ENCODE measurements at places on chromosomes 1 and 21.
A peak's percentile ranks its signal among the peaks of the same experiment; 100 is the strongest.

DNA sequence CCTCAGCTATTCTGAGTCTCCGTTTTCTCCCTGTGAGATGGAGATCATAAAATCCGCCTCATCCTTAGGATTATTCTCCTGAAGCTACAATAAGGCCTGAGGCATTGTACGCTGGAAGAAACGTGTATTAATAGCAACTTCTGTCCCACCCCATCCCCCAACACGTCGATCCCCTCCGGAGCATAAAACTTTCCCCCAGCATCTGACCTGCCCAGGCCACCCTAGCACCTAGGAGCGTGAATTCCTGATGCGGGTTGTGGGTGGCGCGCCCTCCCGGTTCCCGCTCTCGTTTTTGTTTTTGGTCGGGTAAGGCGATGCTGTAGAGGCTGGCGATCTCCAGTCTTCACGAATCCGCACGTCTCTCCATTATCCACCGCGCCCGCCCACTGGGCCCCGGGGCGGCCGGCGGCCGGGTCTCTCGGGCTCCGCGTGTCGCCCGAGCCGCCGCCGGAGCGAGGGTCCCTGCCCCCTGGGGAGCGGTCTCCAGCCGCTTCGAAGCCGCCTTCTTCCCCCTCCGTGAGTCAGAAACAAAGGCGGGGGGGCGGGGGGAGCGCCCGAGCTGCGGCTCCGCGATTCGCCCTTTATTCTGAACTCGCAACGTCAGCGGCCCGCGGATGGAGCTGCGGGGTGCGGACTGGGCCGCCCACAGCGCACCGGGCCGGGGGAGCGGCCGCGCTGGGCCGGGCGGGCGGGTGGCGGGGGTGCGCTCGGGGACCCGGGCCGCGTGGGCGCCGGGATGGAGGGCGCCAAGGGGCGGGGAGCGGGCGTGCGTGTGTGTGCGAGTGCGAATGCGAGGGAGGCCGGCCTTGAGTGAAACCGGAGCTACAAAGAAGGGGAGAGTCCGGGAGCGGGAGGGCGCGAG, at the start of gene PLEKHO1:
Gene PLEKHO1, plus strand, starts transcription at position 646 of the 862 bp plus-strand sequence. CDS start 342 bp downstream, outside the sequence.
- DNase-seq, result peak; percentile 62

- DNase-seq, result peak; percentile 47
These were observed 351.0 kb upstream of the B3GALT2 start for GRCh38 chr1:193537266-193538002.

DNA sequence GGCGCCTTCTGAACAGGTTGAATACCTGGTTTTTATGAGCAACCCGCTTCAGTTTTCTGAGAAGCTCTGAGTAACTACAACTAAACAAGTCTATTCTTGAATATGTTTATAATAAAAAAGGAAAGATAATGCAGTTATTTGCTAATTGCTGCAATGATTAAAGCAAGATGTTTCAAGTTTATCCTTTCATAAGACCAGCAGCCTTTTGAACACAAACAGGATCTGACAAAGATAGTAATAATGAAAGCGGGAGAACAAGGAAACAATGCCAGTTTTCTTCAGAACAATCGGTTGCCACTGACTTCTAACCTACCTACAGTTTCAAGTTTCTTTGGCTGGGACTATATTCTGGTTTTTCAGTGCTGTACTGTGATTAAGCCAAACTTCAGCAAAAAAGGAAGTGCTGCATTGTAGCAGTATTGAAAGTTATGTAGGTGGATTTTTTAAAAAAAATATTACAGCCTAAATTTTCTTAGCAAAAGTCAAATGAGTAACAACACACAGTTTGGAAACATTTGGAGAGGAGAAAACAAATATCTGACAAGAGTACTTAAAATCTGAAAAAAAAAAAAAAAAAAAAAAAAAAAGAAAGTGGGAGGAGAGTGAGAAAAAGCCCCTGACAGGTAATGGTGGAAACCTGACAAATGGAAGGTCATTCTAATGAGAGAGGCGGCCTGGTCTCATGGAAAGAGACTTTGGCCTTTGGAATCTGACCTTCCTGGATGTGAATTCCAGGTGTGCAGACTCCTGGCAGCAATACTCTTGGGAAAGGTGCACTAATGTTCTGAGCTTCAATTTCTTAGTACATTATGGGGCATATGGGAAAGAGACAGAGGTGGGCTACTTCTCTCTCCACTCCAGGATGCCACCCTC, 11.4 kb downstream of the KCNJ15 start:
- no peak for DNase-seq

DNA sequence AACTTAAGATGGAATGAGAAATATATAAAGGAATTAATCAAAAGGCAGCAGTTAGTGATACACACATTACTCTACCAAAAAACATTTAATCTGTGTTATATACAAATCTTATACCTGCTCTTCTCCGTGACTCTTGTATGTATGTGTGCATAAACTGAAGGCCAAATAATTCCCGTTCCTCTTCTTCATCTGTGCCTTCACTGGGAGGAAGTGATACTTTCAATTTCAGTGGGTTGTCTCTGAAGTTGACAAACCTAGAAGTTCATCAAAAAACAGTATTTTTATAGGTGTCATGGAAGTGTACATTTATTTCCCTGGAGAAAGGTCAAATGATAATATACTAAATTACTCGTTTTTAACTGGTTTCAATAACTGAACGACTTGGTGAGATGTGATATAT, 19.3 kb downstream of the TRMT13 start:
- DNase-seq, result no peak

DNA sequence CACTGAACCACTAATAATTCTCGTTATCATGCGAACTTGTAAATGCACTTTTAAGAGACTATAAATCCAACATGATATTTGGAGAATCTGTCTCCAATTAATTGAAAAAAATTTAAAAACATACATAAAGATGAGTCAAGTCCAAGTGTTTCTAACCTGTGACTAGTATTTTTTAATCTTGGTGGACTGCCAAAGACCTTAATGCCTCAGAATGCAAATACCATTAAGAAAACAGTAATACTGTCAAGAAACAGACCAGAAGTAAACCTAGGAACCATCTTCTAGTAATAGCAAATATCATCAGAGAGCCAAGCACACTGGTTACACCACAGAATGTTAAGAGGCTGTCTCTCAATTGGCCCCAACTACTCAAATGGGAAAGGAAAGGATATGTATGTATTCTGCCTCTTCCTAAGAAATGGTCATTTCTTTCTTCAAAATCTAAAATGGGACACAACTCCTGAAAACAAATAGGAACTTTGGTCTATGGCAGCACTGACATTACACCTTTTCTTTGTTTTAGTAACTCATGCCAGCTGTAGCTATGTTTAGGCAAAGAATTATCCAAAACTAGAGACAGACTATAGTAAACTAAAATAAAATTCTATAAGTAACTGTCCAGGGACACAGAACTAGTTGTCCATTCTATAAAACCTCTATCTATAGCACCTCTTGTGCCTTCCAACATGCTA, 15.8 kb downstream of the SCYL3 start:
- DNase-seq, result no peak

DNA sequence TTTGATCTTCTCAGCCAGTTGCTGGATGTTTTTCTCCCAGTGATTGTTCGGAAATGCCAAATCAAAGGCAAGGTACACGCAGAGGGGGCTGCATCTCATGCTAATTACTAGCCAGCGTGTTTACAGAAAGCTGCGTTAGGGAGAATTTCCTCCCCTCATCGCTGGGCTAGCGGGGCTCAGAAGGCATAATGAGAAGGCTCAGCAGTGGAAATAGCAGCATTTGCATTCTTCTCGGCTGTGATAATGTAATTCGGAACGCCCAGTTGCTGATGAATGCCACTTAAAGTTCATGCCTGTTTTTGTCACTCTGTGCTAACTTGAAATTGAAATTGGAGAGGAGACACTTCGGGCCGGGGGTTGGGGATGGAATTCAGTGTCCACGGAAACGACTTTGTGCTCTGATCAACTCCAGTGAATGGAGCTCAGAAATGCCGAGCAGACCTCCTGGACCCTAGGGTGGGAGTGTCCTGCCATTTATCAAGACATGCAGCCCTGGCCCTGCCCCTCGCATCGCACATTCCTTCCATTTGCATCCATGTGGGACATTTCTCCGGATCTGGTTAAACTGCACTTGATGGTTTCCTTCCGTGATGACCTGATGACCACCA, 313.4 kb upstream of the C1orf174 start:
- no peak for DNase-seq

DNA sequence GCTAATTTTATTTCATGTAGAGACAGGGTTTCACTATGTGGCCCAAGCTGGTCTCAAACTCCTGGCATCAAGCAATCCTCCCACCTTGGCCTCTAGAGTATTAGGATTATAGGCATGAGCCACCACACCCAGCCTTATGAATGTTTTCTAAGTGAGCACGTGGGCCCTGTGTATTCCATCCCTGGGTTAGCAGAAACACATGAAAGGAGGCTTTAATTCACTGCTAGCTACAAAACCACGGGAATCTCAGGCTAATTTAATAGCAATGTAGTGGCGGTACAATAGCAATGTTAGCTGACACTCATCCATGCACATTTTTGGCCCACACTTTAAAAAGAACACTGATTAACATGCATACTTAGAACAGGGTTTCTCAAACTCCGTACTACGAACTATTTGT, 32.0 kb downstream of the VTCN1 start:
- DNase-seq, result no peak

GRCh38 chr1:61404597-61405376, 320.2 kb downstream of the TM2D1 start:
- no peak for DNase-seq

DNA sequence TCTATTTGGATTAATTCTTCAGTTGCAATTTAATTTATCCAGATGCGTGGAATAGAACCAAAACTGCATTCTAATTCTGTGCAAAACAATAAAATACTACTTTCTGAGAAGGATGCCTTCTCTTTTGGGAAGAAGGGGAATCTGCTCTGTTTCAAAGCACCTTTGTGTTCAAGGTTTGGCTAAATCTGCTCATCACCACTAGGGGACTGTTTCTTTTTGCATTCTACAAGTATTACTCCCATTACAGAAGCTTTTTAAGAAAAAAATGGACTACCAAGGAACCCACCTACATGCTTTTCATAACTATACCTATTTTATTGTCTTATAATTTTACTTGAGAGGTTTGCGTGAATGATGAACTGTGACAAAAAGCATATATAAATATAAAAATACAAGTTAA, 18.2 kb downstream of the MRPS6 start:
- no peak for DNase-seq

DNA sequence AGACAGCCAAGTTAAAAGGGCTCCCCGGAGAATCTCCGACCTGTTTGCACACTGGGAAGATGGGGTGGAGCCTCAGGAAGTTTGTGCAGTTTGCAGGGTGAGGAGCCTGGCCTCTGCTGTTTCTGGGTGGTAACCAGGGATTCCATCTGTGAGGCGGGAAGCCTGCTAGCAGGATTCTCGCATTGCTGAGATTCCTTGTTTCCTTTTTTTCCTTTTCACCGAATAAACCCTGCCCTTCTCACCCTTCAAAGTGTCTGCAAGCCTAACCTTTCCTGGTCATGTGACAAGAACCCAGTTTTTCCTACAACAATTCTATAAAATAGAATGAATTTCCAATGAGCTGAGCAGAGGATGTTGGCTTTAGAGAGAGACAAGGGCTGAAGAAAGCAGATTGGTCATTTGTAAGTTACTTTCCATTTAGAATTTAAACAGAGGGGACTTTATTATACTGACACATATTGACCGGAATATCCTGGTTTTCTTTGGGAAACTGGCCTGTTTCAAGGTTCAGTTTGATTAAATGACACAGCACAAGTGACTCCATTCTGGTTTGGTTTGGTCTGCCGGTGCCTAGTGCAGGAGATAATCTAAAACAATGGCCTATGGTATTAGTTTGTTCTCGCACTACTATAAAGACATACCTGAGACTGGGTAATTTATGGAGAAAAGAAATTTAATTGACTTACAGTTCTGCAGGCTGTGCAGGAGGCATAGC, 48.7 kb upstream of the DNAH14 start:
- no peak for DNase-seq

DNA sequence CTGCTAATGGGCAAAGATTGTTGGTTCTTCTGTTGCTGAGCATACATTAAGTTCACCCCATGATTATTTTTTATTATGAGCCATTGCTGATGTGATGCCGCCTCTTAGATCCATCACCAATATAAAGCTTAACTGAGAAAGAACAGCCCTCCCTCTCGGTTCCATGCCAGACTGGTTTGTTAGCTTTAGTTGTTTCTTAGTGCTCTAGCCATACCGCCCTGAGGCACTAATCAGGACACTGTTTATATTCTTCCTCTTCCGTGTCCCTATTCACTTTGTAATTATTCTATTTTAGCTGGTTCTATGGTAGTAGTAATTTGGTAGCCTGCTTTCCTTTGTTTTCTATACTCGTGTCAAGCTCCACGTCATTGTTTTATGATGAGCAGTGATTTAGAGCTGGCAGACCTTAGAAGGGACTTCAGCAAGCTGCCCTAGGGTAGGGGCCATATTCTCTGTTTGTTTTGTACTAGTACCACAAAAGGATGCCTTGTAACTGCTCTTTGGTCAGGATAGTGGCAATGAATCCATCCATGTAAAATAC, 27.3 kb upstream of the PDPN start:
- DNase-seq, result no peak

DNA sequence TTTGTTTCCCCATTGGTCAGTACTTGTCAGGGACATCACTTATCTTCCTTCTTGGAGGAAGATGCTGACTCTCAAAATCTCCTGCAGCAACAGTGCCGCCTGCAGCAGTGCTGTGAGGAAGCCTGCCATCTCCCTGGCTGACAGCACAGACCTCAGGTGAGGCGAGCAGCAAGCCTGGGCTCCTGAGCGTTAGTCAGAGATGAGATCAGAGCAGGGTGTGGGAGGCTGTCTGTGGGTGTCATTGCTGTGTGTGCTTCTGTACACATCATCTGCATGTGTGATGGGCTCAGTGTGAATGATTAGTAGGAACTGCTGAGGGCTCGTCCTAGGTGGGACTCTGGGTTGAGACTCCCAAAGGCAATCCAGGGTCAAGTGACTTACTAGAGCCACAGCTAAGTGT, 6.1 kb downstream of the STRIP1 start:
- no peak for DNase-seq

GRCh38 chr1:207851696-207852095, 59.2 kb downstream of the CD34 start:
- no peak for DNase-seq

- DNase-seq, result no peak
These were observed 77.0 kb downstream of the ATF6 start for GRCh38 chr1:161843156-161843555.

- no peak for DNase-seq
These were observed 5.3 kb upstream of the NAXE start for GRCh38 chr1:156586323-156586722.

GRCh38 chr1:60145771-60146170, 72.2 kb upstream of the C1orf87 start:
- DNase-seq, result no peak

- DNase-seq, result no peak
These were observed 9.6 kb downstream of the ZBTB18 start for GRCh38 chr1:244060686-244061085.

- no peak for DNase-seq
These were observed 631.9 kb upstream of the ADGRL4 start for GRCh38 chr1:79638382-79638781.

DNA sequence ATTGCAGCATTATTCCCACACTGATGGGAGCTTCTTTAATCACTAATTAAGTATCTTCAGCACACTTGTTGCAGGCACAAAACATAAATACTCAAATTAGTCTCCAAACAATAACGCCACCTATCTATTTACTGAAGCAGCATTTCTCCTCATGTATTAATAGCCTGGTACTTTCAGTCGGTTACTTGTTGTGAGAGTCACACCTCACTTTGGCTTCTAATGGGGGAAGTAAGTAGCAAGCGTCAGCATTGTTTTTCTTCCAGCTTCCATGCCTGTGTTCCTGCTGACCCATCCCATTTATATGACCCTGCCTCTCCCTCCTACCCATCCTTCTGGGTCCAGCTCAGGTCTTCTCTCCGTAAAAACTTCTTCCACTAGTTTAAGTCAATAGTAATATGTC, 31.9 kb upstream of the DENND1B start:
- no peak for DNase-seq

- peak; percentile 41 for DNase-seq
These were observed 65.7 kb downstream of the MAP3K7CL start for GRCh38 chr21:29195981-29196669.
